ENCODE measurements at places on chromosomes 11 and 22.

GRCh38 chr11:696955-697491, 1.4 kb downstream of the TMEM80 start:
- no peak for DNase-seq

- DNase-seq: no peak
Observed at GRCh38 chr11:67503119-67504004, 1.8 kb downstream of the PITPNM1 start.

- DNase-seq: no peak
Observed at GRCh38 chr11:115197433-115197832, 306.8 kb downstream of the CADM1 start.

GRCh38 chr22:50310949-50311444, 3.6 kb upstream of the PLXNB2 start:
- no peak for DNase-seq

- DNase-seq: no peak
Observed at GRCh38 chr11:2012440-2012839, 14.8 kb upstream of the H19 start.

- DNase-seq: no peak
Observed at GRCh38 chr11:103997082-103997481, 39.4 kb upstream of the DDI1 start.

DNA sequence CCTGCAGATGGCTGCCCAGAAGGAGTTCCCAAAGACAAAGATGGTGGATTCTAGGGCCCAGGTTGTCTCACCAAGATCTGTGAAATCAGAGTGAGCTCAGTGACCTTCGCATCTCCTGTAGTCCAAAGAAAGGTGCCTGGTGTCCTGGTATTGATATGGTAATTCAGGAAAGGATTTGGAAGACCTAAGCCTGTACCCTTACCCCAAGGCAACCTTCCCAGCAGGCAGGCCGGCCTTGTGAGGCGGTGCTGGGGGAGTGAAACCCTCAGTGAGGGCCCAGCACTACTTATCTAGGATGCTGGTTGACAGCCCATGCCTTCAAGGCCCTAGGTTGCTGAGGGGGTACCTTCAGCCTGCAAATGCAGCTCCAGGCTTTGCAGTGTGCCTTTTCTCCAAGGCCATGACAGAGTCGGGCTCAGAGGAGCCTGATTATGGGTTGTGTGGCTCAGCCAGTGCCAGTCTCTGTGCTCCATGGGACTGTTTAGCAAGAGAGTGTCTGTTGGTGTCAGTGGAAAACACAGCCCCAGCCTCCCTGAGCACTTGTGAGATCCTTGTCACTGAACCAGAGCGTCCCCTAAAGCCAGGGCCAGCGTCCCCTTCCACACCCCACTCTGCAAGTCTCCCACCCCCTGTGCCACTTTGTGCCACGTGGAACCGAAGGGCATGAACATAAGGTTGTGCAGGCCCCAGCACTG, 72.8 kb upstream of the MYOD1 start:
- no peak for DNase-seq

DNA sequence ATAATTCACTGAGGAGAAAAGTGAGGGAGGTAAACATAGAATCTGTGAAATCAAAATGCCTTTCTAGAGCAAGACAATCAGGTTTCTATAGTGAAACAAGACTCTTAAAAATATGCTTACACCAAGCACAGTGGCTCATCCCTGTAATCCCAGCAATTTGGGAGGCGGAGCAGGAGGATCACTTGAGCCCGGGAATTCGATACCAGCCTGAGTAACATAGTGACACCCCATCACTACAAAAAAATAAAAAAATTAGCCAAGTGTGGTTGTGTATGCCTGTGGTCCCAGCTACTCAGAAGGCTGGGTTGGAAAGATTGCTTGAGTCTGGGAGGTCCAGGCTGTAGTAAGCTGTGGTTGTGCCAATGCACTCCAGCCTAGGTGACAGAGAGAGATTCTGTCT, 43.2 kb upstream of the ME3 start:
- no peak for DNase-seq

DNA sequence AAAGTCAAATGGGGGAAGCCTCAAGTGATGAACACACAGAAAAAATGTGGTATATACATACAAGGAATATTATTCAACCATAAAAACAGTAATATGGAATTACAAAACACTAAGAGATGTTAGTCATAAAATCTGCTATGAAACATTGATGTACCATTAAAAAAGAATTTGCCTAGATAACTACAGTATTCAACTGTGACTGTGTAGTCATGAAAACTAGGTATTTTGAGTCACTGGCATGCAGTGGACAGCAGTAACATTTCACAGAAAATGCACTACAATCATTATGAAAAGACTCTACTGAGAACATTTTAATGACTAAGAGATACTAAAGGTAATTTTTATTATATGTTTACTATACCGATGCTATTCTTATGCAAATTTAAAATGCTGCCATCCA, 11.7 kb downstream of the ZNF195 start:
- DNase-seq: no peak

DNA sequence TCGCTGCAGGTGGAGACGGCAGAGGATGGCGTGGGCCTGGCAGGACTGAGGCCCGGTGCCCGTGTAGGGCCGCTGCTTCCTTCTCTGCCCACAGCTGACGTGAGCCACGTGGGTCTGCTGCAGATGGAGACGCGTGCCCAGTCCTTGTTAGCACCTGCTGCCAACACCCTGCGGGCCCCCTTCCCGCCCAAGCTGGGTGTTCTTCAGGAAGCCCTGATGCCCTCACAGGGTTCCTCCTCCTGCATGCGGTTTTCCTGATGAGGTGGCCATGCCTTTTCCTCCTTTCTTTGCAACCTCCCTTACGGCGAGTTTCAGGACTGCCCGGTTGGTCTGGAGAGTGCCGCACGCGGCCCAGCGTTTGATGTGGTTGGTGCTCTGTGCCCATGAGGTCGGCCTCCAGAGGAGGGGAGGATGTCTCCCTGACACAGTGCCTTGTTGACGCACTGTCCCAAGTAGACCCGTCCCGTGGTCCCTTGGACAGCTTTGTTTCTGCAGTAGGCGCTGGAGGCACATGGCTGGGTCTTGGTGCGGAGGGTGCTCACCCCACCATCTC, 44.7 kb downstream of the AP2A2 start:
- DNase-seq: no peak

GRCh38 chr11:57815877-57816276, 54.3 kb downstream of the CTNND1 start:
- DNase-seq: no peak

GRCh38 chr11:358129-358800, 11.0 kb upstream of the B4GALNT4 start:
- DNase-seq: no peak
